ENCODE measurements at places on chromosomes 13 and 19.

GRCh38 chr19:46728208-46728607, 11.3 kb upstream of the PRKD2 start:
- DNase-seq = no peak

- DNase-seq = no peak
These were observed 605.3 kb upstream of the SLC10A2 start for GRCh38 chr13:103671547-103671946.

DNA sequence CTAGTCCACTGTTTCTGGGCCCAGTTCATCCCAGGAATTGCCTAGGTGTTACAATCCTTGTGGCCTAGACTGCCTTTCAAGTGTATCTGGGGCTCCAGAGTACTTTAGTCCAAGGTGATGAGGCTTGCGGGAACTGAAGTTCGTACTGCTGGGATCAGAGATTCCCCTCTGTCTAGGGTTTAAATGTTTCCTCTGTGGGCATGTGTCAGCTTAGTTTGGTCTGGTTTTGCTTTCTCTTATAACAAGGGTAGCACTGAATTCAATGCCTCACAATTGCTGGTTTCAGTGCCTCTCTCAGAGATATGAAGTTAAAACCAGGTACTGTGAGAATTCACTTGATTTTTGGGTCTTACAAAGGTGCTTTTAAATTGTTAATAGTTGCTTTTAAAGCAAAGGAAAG, 30.8 kb downstream of the RGCC start:
- DNase-seq = no peak

- DNase-seq = no peak
These were observed 12.9 kb downstream of the CCDC70 start for GRCh38 chr13:51874651-51875050.

- no peak for DNase-seq
These were observed 57.0 kb downstream of the NUFIP1 start for GRCh38 chr13:44932171-44932849.

DNA sequence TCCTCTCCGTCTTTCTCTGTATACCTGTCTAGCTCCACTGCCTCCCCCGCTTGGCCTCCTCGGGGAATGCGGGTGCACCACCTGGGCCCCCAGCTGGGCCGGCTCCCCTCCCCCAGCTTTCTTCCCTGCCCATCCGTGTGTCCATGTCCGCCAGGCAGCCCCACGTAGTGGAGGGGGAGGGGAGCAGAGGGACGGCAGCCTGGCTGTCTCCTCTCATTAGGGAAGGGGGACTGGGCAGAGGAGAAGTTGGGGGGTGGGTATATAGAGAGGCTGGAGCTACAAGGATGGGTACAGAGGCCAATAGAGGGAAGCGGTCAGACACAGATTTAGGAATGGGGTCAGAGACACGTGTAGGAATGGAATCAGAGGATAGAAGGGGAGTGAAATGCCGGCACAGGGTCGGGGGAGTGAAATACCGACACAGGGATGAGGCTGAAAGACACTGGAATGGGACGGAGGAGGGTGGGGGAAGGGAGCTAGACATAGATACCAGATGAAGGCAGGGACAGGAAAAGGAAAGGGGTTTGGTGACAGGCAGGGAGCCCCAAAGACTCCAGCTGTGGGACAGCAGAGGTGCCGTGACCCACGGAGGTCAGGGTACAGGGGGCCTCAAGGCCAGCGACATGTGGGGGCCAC, 2.8 kb downstream of the NECTIN2 start:
- DNase-seq = no peak

All from stimulated activated CD4-positive, alpha-beta T cell treated with anti-CD3 and anti-CD28 coated beads, Interleukin-1b, Interleukin-23, amount 100 ng/mL, for 1 hour (primary cell).